ENCODE measurements at places on chromosomes 12 and 14.

DNA sequence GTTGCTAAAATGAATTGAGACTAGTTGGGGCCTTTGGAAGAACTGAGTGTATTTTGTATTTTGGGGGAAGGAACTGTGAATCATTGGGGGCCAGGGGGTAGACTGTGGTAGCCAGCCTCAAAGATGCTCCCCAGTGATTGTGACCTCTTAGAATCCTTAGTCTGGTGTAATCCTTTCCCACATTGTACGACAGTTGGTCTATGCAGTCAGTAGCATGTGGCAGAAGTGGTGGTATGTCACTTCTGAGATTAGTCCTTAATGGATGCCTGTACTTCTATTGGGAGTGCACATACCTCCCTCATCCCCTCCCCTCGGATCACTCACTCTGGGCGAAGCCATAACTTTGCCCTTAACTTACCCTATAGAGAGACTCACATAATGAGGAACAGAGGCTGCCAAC lies 48.0 kb downstream of the USP15 start:
- no peak for DNase-seq

DNA sequence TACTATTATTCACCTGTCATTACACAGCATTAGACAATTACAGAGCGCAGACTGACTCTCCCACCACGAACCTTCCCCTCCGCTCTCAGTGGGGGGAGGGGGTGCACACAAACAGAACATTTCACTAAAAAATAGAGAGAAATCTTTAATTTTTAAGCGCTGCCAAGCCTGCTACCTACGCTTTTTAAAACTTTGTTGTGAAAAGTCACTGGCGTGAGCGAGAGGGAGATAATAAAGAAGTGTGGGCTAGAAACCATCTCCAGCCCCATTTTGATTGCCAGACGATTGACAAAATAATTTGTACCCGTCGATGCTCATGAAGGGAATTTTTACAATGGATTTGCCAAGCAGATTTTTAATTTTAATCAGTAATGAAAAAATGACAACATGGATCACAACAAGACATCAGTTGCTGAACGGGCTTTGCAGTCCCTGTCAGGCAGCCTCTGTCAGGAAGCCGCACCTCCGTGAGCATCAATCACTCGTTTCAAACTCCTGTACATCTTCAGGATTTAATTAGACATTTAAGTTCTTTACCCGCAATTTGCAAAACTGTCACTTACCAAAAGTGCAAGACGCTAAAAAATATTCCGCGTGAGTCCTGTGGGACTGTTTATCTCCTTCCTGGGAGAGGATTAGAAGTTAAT lies 209.1 kb downstream of the BCL11B start:
- no peak for DNase-seq

DNA sequence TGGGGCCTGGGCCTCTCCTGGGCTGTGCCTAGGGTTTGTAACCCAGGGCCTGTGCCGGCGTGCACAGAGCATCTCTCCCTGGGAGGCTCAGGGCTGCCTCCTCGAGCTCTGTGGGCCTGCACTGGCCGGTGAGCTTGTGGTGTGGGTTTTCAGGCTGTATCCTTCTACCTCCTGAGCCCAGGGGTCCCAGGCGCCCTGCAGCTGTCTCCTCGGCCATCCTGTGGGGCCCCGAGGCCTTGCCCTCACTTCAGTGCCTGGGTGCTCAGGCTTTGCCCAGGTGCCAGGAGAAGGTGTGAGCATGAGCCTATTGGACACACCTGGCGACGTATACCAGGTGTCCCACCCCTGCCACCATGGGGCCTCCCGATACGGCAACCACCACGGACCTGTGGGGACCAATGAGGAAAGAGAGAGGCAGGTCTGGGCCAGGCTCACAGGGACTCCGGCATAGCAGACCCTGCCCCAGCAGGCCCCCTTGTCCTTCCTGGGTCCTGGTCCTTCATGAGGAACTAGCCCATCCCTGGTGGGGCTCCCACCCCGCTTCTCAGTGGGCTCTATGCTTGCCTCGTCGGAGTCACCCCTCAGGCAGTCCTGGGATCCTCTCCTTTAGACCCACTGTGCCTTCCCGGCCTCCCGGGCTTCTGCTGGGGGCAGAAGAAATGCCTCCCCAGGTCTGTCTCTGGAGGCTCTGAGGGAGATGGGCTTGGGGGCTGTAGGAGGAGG lies 400.2 kb downstream of the TMEM121 start:
- no peak for DNase-seq

GRCh38 chr12:77861317-77861716 lies 30.6 kb downstream of the NAV3 start:
- DNase-seq: no peak

DNA sequence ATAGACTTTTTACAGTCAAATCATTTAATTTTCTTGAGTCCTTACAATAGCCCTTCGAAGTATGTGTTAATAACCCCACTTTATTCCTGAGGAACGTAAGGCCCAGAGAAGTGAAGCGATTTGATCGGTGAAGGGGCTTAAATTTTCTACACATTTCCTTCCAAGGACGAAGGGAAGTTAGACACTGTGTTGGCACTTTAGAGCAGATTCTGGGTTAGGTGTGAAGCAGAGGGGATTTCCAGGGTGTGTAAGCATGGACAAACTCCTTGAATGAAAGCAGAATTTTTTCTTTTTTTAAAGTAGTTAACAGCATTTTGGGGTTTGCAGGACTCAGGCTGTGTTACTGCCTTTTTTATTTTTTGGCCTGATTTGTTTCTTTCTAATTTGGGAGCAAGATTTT lies 38.9 kb downstream of the PRORP start:
- no peak for DNase-seq

DNA sequence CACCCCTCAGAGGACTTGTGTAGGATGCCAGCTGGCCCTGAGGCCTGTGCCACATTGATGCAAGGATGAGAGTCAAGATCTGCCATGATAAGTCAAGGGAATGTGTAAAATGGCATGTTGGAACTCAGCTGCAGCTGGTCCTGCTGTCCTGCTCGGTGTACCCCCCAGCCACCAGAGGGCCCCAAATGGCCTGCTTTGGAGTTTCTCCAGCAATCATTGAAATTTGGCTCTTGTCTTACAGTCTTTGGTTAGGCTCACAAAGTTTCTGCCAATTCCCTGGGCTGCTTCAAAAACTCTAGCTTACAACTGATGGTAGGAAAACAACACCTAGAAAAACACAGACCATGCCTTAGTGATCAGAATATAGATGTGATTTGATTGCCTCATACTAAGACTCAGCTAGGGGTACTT lies 76.8 kb downstream of the HSD17B6 start:
- DNase-seq: no peak

GRCh38 chr12:28824849-28825248 lies 324.2 kb upstream of the FAR2 start:
- no peak for DNase-seq

GRCh38 chr12:31521964-31522363 lies 69.0 kb downstream of the DENND5B start:
- no peak for DNase-seq

GRCh38 chr14:75293920-75294648 lies 15.5 kb downstream of the FOS start:
- no peak for DNase-seq

- no peak for DNase-seq
These were observed 195.5 kb upstream of the BTG1 start for GRCh38 chr12:92341065-92341668.

- DNase-seq: no peak
These were observed 212.7 kb downstream of the PHLDA1 start for GRCh38 chr12:75818863-75819262.

GRCh38 chr12:117118838-117119591 lies 19.8 kb upstream of the TESC start:
- DNase-seq: no peak

DNA sequence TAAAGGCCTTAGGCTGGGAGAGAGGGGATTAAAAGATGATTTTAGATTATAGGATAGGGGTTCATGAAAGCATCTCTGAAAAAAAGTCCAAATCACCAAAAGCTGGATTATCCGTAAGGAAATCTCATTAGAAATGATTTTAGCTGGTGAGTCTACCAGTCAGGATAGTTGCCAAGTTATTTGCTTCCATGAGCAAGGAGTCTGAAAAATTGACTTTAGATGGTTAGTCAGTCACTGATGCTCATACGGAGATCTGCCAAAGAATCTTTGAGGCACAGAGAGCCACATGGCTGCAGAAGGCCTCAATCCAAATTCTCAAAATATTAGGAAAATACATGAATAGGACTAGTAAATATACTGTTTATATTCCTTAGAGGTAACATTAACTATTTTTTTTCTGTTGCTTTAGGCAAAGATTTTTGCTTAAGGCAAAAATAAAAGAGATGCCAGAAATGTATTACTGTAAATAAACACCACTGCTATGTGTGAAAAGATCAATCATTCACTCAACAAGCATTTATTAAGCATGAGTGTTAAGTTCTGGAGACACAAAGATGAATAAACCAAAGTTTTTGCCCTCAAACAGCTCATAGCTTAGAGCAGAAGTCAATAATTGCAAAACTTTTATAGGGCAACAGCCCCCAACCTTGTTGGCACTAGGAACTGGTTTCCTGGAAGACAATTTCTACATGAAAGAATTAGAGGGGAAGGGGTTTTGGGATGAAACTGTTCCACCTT lies 105.2 kb downstream of the BBS10 start:
- DNase-seq: no peak

GRCh38 chr12:3629057-3629830 lies 123.7 kb downstream of the CRACR2A start:
- DNase-seq: no peak

GRCh38 chr14:72518809-72519377 lies 375.0 kb downstream of the DPF3 start:
- no peak for DNase-seq

DNA sequence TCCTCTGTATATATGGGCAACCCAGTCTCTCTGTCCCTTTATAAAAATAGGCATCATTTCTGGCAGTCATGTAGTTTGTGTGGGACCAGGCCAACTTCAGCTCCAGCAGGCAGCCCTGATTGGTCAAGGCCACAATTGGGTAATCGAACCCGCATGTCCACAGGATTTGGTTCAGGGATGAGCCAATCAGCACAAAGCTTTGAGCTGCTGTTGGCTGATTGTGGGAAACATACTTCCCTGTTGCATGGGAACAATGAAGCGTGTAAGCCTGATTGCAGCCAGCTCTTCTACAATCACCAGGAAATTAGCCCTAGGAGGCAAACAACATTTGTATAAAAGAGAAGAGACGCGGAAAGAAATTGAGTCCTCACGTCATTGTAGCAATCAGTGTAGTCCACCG lies 328.6 kb downstream of the PCNX1 start:
- DNase-seq: no peak

- no peak for DNase-seq
These were observed 2.1 kb downstream of the MAP1LC3B2 start for GRCh38 chr12:116561181-116561821.

DNA sequence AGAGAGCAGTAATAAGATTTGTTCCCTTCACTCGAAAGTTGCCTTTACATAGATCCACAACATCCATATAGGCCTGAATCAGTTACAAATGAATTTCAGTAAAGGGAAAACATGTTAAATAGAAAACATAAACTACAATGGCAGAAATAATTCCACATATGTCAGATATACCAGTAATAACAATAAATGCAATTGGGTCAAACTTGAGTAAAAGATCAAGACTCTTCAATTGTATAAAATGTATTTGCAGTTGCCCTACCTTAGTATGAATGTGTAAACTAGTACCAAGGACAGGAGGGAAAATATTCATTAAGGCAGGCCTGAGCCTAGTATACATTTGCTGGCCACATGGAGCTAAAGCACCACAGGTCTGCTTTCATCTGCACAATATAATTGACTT lies 17.6 kb downstream of the NOS1 start:
- no peak for DNase-seq

DNA sequence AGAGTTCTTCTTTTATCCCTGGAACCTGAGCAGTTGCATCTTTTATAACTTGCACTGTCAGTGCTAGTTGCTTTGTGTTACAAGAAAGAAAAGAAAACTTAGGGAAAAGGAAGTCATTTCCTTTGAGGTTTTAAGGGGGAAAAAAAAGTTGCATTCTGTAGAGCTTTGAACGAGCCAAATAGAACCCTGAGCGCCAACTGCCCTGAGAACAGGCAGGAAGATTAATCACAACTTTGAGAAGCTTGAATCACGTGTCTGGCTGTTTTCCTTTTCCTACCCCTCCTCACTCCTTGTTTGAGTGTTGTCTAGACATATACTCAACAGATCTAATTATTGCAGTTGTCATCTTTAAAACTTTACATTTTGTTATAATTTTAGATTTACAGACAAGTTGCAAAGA lies 12.5 kb downstream of the PCNX1 start:
- DNase-seq: no peak
